ENCODE measurements at places on chromosomes 7 and 10.

- no peak for DNase-seq
Observed at GRCh38 chr7:150755473-150756099, 18.4 kb downstream of the GIMAP5 start.

DNA sequence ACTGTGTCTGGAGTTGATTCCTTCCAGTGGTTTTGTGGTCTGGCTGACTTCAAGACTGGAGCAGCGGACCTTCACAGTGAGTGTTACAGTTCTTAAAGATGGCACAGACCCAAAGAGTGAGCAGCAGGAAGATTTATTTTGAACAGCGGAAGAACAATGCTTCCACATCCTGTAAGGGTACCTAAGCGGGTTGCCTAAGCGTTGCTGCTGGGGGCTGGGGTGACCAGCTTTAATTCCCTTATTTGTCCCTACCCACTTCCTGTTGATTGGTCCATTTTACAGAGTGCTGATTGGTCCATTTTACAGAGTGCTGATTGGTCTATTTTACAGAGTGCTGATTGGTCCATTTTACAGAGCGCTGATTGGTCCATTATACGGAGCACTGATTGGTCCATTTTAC is 13.2 kb downstream of the AKR1B15 start:
- peak; percentile 64 for DNase-seq

DNA sequence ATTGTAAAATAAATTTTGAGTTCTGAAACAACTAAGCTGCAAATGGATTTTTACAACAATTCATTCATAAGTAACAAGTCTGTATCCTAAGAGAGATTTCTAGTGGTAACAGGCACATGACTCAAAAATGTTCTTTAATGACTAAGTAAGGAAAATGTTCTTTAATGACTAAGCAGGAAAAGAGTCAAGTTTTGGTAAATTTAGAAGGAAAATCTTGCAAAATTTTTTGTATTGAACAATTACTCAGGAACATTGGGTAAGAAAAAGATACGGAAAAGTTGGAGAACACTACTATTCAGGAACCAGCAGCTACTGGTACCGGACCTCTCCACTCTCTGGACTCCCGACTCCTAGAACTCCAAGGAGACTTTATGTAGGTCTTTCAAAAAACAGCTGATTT is 33.5 kb downstream of the HYCC1 start:
- peak; percentile 85 for DNase-seq

GRCh38 chr10:29829776-29830175 is 195.0 kb upstream of the SVIL start:
- no peak for DNase-seq

DNA sequence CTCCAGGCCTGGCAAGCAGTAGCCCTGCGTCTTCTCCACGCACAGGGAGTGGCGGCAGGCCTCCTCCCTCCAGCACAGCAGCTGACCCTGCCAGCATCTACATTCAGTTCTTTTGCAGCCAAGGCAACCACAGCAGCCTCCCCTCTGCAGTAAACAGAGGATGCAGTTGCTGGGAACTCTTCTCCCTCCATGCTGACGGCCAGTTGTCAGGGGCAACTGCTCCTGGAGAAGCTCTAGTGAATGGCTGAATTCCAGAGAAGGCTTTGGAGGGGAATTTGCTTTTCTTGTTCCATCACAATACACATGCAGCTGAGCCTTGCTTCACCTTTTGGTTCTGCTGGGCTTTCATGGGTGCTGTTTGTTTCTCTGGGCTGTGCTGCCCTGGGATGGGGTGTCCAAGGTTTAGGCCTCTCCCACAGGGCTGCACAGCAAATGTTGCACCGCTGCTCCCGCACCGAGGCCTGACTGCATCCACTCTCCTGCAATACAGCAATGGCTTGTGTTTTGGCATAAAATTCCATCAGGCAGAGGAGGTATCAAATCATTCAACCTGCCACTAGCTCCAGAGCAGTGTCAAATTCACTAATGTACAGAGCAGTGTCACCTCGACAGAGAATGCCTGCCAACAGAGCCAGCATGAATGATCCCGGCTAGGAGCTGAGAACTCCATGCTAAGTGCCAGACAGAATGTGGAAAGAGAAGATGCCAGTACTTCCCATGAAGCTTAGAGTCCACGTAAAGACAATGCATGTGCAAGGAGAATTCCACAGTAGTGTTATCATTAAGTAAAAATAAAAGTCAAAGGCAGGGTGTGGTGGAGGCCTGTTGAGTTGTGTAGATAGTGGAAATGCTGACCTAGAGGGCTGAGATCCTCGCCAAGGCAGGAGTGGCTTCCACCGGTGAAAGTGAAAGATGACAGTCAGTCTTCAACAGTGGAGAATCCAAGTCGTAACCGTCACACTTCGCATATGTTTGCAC is 399.6 kb downstream of the DPP6 start:
- DNase-seq, result no peak

GRCh38 chr7:116230191-116231005 is 20.1 kb downstream of the TES start:
- peak; percentile 54 for DNase-seq

GRCh38 chr10:12874501-12874900 is 127.0 kb downstream of the CCDC3 start:
- DNase-seq, result no peak

- peak; percentile 82 for DNase-seq
Observed at GRCh38 chr7:4692055-4692454, 10.0 kb downstream of the FOXK1 start.

Measured in fibroblast of the aortic adventitia (primary cell).